ENCODE measurements at places on chromosomes 7 and 10.

DNA sequence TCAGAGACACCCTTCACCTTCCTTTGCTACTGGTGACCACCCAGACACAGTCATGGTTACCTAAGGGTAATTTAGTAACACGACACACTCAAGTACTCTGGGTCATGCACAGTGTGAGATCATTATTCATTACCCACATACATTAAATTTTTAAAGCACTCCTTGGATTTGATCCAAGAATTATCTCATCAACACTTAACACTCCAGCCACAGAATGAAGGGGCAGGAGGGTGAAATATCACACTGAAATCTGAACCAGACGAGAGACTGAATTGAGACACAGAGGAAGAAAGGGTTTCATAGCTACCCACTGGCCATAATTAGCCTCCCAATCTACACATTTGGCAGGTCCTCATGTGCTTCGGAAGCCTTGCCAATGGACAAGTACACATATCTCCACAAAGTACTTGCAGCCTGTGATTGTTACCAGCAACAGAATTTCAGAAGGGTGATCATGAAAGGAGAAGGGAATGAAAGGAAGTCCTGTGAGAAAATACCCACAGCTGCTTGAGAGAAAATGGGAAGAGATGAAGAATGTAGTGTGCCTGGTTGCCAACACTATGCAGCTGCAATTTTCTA, 189.3 kb downstream of the POLR1F start:
- DNase-seq: no peak

DNA sequence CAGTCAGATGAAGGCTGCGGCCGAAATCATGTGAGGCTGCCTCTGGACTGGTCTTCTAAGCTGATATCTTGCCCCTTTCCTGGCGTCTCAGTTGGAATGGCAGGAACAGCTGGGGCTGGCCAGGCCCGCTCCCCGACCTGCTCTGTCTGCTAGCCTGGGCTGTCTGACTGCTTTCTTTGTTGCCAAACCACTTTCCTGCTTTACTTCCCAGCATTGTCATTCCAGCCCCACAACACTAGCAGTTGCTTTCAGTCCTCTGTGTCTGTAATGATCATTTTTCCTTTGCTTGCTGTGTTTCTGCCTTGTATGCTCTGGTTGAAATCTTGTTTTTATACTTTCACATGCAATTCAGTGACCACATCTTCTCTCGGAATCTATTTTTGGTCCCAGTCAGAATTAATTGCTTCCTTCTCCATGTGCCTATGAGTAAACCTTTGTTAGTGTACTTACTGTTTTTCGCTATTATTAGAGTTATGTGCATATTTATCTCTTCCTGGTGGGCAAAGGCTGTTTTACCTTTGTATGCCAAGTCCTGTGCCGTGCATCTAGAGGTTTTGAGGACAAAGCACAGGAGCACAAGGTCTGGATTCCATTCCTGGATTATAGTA, 21.6 kb downstream of the PRPF18 start:
- DNase-seq: no peak

DNA sequence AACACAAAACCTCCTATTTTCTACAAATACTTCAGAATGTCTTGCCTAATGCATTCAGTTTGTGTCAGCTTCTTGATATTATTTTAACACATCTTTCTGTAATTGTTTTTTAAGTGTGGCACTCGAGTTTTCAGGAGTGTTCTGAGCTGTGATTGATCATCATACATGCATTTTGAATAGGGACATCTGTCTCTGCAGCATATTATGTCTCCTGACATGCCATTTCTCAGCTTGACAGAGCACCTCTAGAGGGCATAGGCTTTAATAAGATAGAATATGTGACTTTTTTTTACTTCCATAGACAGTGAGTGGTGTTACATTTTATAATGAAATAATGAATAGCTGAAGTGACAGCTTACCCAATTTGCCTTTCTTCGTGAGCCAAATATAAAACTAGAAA, 219.2 kb upstream of the HDAC9 start:
- no peak for DNase-seq

DNA sequence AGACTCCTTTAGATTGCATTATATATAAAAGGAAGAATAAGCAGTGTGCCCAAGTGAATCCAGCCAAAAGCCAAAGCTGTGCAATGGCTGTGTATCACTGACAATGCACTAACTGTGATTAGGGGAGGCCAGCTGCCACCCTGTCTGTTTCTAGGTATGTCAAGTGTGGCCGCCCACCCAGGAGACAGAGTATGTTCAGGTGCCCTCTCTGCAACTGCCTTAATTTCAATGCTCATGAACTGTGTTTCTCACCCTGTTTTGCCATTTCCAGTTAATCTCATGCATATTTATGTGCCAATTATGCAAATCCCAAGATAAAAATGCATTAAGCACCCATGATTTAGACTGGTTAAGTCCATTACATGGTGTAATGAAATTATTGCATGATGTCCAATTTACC, 159.4 kb downstream of the FRMD4A start:
- no peak for DNase-seq

DNA sequence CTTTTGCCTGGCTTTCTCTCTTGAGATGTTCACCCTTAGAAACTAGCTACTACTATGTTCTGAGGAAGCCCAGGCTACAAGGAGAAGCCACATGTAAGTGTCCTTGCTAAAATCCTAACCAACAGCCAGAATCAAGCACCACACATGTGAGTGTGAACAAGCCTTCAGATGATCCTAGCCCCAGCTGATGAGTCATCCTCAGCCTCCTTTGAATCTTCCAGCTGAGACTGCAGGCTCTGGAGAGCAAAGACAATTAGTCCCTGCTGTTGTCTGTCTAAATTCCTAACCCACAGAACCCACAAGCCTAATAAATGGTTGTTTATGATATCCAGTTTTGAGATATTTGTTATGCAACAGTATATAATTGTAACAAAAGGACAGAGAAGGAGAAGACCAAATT, 92.8 kb upstream of the TAC1 start:
- DNase-seq: no peak

DNA sequence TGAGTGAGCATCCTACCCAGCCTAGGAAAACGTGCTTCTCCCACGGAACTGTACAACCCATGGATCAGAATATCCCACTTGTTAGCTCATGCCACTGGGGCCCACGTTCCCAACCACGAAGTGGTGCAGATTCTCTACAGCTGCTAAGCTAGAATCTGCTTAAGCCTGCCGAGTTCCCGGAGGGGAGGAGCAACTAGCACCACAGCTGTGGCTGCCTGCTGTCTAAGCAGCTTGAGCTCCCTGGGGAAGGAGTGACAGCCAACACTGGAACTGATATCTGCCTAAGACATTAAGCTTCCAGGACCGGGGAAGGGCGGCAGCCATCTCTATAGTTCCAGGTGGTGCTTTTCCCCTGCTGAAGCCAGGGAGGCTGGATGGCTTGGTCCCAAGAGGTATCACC, 334.7 kb upstream of the CHRM2 start:
- no peak for DNase-seq

DNA sequence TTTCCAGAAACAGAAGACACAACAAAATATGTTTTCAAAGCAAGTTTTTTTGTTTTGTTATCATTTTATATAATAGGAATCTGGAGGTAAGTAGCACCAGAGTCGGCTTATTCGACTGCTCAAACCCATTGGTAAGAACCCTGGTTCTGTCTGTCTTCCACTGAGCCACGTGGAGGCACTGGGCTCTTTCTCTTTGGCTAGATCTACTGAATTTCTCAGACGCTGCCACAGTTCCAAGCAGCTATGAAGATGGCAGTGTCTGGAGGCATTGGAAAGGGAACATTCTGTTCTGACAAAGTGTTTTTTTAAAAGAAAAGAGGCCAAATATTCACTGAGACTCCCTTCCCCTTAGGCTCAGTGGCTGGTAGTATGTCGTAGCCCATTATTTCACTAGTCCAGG, 338.8 kb downstream of the NRG3 start:
- DNase-seq: no peak

DNA sequence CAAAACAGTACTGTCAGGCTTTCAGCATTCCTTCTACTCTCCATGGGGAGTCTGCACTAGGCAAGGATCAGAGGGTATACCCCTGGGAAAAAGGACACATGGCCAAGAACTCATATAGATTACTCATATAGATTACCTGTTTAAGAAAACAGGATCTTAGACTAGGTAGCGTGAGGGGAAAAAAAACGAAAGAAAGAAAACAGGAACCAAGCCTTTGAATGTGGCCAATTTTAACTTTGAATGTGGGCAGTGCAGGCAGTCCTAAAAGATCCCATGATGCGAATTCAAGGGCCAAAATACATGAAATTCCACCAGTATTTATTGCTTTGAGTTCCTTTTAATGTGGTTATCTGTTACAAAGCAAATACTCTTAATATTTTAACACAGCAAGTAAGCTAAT, 108.6 kb upstream of the TAC1 start:
- DNase-seq: no peak

GRCh38 chr7:41889472-41889871, 186.6 kb upstream of the INHBA start:
- DNase-seq: no peak

DNA sequence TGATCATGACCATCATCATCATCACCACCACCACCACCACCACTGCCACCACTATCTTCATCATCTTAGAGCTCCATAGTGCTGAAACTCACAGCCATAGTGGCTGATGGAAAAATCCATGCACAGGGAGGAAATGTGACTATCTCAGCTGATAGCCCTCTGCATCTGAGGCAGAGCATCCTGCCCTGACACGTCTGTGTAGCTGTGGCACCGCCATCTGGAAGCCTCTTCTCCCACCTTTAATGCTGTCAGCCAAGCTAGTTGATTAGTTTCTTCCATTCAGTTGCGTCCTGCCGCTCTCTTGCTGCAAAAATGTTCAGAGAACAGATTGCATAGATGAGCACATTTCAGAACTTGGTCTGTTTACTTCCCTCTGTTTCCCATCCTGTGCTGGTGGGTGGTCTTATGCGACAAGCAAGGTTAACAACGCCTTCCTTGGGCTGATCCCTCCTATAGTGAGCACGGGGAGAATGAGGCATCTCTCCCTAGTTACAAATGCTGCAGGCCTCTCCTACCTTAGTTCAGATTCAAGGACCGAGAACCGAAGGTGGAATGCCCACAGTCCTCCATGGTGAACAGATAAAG, 478.6 kb downstream of the PLXNA4 start:
- no peak for DNase-seq

DNA sequence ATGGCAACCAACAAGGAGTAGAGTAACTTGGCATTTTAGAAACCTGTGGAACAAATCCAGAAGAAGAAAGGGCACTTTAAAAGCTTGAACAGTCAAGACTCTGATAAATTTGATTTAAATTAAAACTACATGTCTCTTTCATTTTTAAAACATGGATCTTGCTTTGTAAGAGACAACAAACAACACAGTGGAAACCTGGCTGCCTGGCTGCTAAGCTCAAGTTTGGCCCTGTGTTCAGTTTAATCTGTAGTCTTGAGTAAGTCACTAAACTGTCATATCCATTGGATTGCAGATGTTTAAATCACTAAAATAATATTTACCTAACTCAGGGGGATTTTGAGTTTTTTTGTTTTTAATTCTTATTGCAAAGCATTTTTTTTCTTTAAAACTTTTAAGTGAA, 374.9 kb upstream of the SEMA3D start:
- DNase-seq: no peak

Measured in activated naive CD8-positive, alpha-beta T cell treated with anti-CD3 and anti-CD28 coated beads, Interleukin-2, amount 10 ng/mL, durations not matched to agents 7 days and 5 days (primary cell).